ENCODE measurements at places on chromosomes 7 and 10. TPM values are rescaled to one million over a fixed set of nuclear protein-coding genes. Genes with fewer than 3 reads are reported as not detected.

FKBP9 gene
- 73.2 TPM for total RNA-seq

CHN2 gene
- total RNA-seq: 12.8 TPM

- no peaks in the 10 kb centered on the region for H3K36me3 ChIP-seq
- H3K27me3 ChIP-seq: no peaks in the 10 kb centered on the region
- no peak for DNase-seq
- H3K27ac ChIP-seq: no peak overlapping the region
- H3K4me3 ChIP-seq: no peak overlapping the region
Measured at GRCh38 chr7:26531926-26532325, 240.3 kb downstream of the SNX10 start.

DNA sequence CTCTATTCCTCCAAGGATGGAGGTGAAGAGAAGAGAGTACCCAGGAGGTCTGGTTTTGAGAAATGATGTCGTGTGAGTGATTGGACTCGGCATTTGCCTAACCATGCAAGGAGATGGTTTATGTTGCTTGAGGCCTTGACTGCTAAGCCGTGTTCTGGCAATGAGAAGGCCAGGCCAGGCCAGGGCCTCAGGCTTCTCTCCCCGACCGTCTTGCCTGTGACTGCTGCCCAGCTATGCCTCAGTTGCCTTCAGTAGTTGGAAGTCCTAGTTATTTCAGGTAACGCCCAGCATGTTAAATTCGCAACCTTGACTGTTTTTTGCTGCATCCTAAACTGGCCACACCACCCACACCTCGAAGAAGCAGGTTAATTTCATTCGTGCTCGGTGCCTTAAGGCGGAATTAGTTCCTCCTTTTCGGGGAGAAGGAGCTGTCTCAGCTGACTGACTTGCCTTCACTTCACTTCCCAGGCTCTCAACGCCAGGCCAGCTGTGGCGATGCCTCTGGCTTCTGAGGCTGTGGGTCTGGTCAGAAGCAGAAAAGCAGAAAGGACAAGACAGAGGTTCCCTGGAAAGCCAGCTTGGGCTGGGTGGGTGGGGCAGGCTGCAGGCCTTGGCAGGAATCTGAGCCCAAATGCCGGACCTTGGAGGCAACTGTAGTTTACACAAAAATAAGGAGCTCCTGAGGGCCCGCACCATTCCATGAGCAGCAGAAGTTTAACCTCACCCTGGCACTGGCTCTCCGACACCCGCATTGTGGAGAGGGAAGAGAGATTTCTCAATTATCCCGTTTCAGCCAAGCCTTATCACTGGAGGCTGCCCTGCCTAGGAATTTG is 61.9 kb upstream of the SAMD8 start:
- H3K36me3 ChIP-seq: no peaks in the 10 kb centered on the region
- no peak for DNase-seq
- H3K4me3 ChIP-seq: no peak overlapping the region
- H3K27me3 ChIP-seq: no peaks in the 10 kb centered on the region

NEBL gene
- total RNA-seq: 26.6 TPM

GRCh38 chr7:34354899-34355298 is 303.1 kb upstream of the NPSR1 start:
- H3K27me3 ChIP-seq: no peaks in the 10 kb centered on the region
- no peak overlapping the region for H3K27ac ChIP-seq
- H3K4me1 ChIP-seq: no peaks in the 10 kb centered on the region
- DNase-seq: no peak

GRCh38 chr10:110983466-110983865 is 64.1 kb downstream of the SHOC2 start:
- no peak overlapping the region for H3K27ac ChIP-seq
- no peaks in the 10 kb centered on the region for H3K27me3 ChIP-seq
- no peaks in the 10 kb centered on the region for H3K36me3 ChIP-seq
- H3K4me1 ChIP-seq: no peaks in the 10 kb centered on the region
- H3K4me3 ChIP-seq: no peak overlapping the region

GRCh38 chr7:97868788-97869187 is 3.4 kb downstream of the ASNS start:
- no peaks in the 10 kb centered on the region for H3K4me1 ChIP-seq
- no peak for DNase-seq
- no peak overlapping the region for H3K4me3 ChIP-seq
- H3K36me3 ChIP-seq: no peaks in the 10 kb centered on the region
- no peak overlapping the region for H3K27ac ChIP-seq

- no peaks in the 10 kb centered on the region for H3K27me3 ChIP-seq
- no peak for DNase-seq
- H3K4me1 ChIP-seq: no peaks in the 10 kb centered on the region
- no peaks in the 10 kb centered on the region for H3K36me3 ChIP-seq
Measured at GRCh38 chr10:86553639-86554038, 32.0 kb upstream of the WAPL start.
